Astrocyte of the hippocampus (primary cell): ENCODE measurements at places on chromosomes 7 and 10.

DNA sequence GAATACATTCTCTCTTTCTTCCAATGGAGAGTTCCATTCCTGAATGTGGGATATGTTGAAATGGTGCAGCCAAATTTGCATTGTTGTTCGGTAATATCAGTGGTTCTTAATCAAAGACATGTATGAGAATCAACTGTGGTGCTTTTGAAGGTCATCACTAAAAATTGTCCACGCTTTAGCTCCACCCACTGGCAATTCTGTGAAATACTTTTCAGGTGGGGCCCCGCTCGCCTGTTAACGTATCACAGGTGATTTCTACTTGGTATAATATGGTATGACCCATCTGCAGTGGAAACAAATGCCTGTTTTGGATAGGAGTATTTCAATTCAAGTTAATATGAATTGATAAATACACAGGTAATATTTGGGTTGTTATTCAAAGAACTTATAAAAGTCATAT lies 178.4 kb downstream of the NSUN6 start:
- DNase-seq = no peak

DNA sequence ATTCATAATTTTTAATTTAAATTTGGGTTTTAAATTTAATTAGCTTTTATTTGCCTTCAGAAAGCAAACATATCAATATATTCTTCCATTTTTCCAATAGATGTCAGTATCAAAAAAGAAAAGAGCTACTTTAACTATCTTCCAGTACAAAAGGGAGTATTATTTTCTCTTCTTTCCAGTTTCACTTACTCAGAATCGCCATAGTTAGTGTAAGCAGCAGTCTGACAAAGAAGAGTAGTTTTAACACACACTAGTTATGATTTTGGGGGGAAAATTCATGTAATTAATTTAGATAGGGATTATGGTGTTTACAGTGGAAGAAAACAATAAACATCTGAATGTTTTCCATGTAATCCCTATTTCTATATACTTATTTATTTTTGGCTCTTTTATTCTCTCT lies 272.6 kb upstream of the DGKB start:
- DNase-seq = no peak

DNA sequence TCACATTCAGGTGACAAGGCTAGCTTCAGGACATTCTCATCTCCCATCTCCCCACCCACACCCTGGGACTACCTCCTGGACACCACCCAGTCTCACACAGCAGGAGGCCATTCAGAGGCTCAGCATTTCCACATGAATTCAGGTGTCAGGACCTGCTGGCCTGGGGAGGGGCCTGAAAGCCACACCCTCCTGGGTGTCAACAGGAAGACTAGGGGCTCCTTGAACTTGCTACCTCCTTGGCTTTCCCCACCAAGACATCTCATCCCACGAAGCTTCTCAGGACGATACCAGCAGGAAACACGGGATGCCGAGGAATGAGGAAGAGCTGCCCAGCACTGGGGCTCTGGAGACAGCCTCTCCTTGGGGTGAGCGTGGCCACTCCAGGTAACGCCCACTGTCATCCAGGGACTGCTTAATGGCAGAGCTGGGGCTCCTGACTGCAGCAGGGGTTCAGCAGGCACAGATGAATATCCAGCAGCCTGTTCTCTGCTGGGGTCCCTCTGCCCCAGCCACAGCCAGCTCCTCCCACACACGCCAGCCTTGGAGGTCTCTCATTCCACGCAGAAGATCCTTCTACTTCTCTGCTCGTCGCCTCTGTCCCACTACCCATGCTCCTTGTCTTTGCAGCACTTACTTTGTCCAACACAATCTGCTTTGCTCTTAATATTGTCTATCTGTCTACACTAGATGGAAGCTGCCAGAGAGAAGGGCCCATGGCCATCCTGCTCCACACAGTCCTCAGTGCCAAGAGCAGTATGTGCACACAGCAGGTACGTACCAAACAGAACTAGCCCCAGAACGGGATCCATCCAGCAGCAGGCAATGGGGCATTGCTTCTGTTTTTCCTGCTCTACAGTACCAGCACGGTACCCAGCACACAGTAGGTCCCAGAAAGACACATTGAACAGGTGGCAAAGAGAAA lies 88.7 kb downstream of the FAM53B start:
- DNase-seq = no peak

DNA sequence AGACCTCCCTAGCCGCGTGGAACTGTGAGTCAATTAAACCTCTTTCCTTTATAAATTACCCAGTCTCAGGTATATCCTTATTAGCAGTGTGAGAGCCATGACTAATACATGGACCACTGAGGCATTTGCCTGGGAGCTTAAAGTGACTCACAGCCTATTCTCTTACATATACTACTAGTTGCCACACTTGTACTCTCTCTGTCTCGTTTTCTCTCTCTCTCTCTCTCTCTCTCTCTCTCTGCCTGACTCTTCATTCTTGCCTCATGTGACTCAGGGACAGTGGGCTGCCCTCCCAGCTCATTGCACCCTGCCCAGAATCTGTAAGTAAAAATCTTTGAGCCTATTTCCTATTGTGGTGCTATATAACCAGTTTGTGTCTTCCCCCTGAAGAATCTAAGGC lies 238.5 kb upstream of the MAGI2 start:
- peak; percentile 67 for DNase-seq

DNA sequence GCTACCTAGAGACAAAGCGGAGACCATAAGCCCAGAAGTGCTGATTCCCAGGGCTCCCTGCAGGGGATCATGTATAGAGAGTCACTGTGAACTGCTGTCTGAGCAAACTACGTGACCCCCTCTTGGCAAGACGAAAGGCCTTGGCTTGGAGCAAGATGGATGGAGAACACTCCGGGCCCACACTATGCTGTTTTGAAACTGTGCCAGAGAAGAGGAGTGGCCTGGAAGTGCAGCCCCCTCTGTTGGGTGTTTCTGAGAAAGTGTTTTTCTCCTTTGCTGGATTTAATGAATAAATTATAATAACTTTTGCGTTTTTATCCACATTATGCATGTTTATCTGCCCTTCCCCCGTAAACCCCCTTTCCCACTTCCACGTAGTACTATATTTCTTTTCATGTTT lies 639.3 kb upstream of the GALNT17 start:
- no peak for DNase-seq

GRCh38 chr10:13048762-13049161 lies 47.2 kb upstream of the CCDC3 start:
- no peak for DNase-seq

- DNase-seq = no peak
Observed at GRCh38 chr10:123999956-124000615, 93.3 kb downstream of the CHST15 start.

DNA sequence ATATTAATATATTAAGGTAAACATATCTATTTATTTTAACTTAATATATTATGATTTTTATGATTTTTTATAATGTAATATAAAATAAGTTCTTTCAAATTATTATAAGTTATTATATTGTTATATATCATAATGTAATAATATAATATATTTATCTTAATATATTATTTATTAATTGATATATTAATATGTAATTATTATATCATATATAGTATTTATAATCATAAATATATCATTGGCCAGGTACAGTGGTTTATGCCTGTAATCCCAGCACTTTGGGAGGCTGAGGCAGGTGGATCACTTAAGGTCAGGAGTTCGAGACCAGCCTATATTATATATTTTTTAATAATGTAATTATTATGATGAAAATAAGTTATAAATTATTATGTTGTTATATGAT lies 118.1 kb downstream of the MPP7 start:
- DNase-seq = no peak
